Right forelimb (tissue), 1 donor: ENCODE measurements at places on chromosomes 5 and 9.
A peak's percentile ranks its signal among the peaks of the same experiment; 100 is the strongest.

GRCh38 chr5:37814699-37815098, 25.1 kb downstream of the GDNF start:
- no peak for DNase-seq

GRCh38 chr9:131361202-131361833, 32.6 kb upstream of the PRRC2B start:
- DNase-seq = no peak

- peak; percentile 76 for DNase-seq
Measured at GRCh38 chr9:134293611-134294152, 32.6 kb upstream of the RXRA start.

GRCh38 chr5:155844542-155844941, 482.4 kb upstream of the SGCD start:
- no peak for DNase-seq

- no peak for DNase-seq
Measured at GRCh38 chr9:85276741-85277140, 465.0 kb downstream of the AGTPBP1 start.

DNA sequence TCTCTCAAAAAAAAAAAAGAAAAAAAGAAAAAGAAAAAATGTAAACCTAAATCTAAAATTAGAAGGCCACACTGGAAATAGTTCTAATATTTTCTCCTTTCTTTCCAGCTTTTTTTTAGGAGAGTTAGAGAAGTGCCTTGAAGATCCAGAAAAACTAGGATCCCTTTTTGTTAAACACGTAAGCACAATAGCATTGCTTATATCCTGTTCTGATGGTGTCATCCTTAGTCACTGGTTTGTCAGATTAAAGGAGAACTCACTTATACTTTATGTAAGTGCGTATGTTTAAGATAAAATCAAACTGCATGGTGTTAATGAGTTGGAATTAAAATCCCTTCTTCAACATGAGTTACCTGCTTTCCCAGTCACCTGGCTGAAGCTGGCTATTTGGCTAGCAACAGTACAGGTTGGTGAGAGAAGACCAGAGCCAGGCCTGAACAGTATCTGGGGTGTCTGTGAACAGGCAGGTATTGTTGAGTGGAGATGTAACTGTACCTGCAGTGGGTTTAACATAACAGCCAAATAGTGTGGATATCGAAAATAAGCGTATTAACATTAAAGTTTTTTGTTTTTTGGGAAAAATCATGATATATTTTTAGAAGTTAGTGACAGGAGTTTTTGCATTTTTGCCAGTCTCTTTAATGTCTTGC, 104.7 kb upstream of the OTULINL start:
- no peak for DNase-seq

DNA sequence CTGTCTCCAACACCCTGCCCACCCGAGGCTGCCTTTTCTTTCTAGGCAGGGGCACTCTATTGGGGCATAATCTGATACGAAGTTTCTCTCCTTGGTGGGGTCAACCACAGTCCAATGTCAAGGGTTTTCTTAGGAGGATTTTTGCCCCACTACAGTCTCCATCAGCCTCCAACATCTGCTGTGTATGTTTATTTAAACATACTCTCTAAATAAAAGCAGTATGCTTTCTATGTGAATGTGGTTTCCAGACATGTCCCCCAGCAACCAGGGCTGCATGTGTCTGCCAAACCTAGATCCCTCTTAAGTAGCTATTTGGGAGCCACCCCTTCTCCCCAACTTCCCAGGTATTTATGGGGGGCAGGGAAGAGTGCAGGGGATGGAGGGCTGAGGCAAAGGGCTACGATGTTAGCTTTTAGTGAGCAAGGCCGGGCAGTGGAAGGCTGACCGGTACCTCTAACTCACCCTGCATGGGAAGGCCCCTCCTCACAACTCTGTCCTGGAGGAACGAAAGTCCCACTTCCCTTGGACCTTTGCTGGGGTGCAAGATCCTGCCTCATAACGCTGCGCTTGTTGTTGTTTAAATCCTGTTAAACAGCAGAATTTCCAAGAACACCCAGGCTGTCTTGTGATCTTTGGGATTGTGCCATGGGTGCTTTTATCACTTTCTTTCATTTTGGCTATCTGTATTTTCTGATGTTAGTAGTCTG, 75.4 kb downstream of the NREP start:
- peak; percentile 59 for DNase-seq

GRCh38 chr5:41418220-41419031, 92.0 kb downstream of the PLCXD3 start:
- no peak for DNase-seq

DNA sequence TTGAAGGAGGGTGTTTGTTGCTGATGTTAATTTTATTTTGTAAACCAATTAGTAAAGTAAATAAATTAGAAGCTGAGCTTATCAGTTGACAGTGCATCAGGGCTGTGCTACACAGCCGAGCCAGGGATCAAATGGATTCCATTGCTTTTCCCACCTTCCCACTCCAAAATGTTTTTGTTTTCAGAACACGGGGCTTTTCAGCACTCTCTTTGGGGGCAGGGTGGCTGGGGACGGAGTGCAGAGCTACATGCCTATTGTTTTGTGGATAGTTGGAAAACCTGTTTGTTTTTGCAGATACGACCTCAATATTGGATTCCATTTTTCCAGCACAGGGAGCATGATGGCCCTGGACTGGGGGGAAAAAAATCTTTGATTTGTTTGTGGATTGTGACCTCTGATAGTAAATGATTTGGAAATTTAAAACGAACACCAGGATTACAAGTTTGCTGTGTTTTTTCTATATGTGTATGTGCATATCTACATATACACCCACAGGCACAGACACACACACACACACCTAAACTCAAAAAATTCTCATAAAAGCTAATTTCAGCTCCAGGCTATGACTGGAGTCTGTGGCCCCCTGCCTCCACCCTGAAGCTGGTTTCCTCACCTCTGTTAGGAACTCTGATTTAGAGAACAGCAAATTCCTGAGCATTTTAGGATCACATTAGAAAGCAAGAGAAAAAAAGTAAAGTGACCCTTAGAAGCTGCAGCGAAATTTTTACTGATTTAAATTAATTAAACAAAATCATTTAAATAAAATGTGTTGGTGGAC, 371.7 kb upstream of the IRX2 start:
- no peak for DNase-seq

DNA sequence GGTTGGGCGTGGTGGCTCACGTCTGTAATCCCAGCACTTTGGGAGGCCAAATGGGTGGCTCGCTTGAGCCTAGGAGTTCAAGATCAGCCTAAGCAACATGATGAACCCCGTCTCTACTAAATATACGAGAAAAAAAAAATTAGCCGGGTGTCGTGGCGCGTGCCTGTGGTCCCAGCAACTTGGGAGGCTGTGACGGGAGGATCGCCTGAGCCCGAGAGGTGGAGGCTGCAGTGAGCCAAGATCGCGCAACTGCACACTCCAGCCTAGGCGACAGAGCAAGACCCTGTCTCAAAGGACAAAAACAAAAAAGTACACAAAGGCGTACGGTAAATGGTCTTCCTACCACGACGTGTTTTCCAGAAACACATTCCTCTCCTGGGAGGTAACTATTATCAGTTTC, 538 bp upstream of the BDP1 start:
- DNase-seq = peak; percentile 47

- DNase-seq = no peak
Measured at GRCh38 chr9:9950813-9951212, 662.0 kb downstream of the PTPRD start.

- DNase-seq = no peak
Measured at GRCh38 chr5:74233571-74233970, 407.0 kb downstream of the ENC1 start.

- no peak for DNase-seq
Measured at GRCh38 chr5:16690243-16690852, 73.6 kb upstream of the RETREG1 start.

GRCh38 chr5:159286420-159287035, 23.4 kb downstream of the UBLCP1 start:
- DNase-seq = no peak

- no peak for DNase-seq
Measured at GRCh38 chr9:35932735-35933134, 23.4 kb downstream of the SPAAR start.

DNA sequence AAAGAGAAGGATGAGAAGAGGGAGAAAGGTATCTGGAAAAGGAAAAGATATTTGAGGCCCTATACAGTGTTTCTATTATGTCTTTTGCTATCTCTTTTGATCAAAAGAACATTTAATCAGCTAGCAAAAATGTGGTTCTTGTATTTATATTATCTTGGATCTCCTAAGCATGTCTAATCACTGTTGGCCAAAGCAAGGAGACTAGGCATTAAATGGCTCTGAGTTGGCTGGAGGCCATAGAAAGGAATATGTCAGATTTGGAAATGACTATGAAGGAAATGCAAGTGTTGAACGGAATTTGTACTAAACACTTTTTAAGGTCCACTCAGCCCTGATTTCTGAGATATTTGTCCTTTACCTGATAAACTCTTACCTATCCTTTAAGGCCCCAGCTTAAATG, 22.4 kb upstream of the THG1L start:
- DNase-seq = no peak

- no peak for DNase-seq
Measured at GRCh38 chr9:137365056-137365455, 57.9 kb downstream of the EXD3 start.

- DNase-seq = no peak
Measured at GRCh38 chr5:58446024-58446423, 13.9 kb downstream of the PLK2 start.

GRCh38 chr5:68315679-68316271, 100.2 kb downstream of the PIK3R1 start:
- no peak for DNase-seq

DNA sequence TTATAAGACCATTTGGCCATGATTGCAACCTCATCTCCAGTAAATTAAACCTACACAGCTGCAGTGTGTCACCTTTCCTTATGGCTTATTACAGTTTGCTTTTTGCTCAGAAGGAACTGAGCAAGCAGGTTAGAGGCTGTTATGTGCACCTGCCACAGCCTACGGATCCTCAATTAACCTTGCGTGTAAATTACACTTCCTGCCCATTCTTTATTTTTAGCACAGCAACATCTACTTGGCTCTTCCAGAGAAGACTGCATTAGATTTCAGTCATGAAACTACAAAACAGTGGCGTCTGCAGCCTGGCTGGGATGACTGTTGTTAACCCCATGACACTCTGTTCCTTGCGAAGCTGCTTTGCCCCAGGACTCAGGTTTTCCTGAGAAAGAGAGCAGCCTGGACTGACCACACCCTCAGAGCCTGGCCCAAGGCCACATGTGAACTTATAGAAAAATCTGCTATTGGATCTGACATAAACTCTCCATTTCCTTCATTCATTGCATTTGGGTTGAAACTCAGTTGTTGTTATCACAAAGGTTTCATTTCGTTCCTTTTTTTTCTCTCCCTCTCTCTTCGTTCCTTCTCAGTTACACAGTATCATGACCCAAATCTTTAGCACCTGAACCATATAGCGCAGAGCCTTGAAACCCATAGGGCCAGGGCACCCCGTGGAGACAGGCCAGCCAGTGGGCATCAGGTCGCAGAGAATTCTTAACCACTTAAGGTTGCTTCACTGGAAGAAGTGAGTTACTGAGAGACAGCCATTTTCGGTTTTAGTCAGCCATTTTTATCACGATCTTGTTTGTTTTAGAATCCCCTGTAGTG, 138.6 kb downstream of the PALM2AKAP2 start:
- no peak for DNase-seq

DNA sequence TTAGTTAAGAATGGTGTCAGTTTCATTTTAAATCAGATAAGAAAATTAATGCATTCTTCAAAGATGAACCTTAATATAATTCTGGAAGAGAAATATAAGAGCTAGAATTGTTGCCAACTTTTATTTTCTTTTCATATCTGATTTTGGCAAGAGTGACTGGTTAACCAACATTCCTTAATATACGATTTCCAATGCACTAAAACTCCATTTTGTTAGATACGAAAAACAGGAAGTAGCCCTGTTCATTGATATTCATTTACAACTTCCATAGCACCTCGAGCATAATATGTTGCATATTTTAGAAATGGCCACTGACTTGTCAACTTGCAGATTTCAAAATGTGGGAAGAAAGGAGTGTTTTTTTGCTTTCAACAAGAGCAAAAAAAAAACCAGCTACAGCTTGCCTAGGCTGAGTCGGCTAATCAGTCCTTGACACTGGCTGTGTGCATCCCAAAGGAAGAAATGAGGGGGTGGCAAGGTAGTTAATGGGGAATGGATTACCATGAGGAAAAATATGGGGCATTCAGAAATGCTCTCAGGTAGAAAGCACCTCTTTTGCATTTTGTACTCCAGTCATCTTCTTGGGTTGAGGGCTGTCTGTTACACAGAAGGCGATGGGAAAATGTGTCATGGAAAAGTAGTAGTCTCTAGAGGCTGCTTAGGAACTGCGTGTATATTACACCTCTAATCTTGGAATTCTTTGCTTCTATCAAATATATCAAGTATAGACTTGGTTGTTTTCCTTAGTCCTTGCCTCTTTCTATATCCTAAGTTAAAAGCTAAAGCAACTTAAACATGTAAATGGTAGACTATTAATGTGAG, 3.9 kb downstream of the MAP3K1 start:
- DNase-seq = no peak

DNA sequence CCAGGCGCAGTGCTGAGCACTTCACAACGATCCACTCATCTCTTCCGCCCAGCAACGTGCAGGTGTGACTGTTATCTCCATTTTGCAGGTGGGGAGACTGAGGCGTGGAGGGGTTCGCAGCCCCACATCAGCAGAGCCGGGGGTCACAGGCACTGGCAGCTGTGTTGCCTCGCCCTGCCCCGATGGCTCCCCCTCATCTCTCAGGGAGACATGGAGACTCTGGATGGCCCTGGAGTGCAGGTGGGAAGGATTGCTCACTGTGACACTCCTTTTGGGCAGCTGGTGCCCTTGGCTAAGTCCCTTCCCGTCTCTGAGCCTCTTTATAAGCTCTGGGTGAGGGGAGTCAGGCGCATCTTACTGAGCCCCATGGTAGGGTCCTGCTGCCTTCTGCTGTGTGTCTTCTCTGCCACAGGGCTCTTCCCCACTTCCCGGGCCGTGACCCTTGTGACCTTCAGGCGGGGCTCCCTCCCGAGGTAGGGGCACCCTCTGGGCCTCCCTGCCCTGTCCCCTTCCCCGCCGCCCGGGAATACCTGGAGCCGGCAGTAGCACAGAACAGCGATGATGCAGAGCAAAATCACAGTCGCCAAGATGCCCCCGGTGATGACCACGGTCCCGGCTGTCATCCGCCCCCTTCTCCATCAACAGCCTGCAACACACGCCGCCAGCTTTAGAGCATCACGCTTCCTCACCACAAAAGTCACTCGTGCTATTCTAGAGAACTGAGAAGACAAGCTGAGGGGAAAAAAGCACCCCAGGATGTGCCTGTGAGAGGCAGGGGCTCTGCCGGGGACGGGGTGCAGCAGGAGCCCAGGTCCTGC, 29.4 kb downstream of the FAM163B start:
- no peak for DNase-seq

- no peak for DNase-seq
Measured at GRCh38 chr5:39948341-39948740, 523.6 kb upstream of the DAB2 start.
